T-cell (primary cell): ENCODE measurements at places on chromosomes 7 and 10.
A peak's percentile ranks its signal among the peaks of the same experiment; 100 is the strongest.

GRCh38 chr7:17069146-17069545, 187.4 kb upstream of the AGR3 start:
- DNase-seq, result no peak

GRCh38 chr7:40800771-40801170, 666.0 kb downstream of the SUGCT start:
- no peak for DNase-seq

GRCh38 chr10:102511583-102512274, 8.0 kb downstream of the SUFU start:
- DNase-seq, result no peak

- peak; percentile 61 for DNase-seq
Measured at GRCh38 chr7:100585511-100586265, at the start of gene LRCH4. Gene LRCH4, minus strand, starts transcription at chr7:100586129. Its CDS starts 29 bp downstream, at chr7:100586100.

DNA sequence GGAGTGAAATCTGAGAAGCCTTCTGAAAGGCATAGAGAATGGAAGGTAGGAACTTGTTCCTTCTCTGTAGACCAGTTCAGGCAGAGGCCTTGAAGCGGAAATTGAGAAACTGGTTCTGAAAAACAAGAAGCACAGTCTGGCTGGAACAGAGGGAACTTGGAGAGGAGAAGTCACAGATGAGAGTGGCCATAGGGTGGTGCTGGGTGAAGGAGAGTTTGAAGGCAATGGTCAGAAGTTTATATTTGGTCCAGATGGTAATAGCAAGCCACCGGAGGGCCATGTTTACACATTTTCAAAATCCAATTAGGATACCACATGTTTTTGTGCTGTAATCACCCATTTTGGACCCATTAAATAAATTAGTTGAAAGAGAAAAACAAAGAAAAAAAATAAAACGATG, 692.5 kb downstream of the INHBA start:
- no peak for DNase-seq

- DNase-seq, result no peak
Measured at GRCh38 chr7:16091701-16092310, 329.5 kb downstream of the CRPPA start.

GRCh38 chr7:19670806-19671205, 38.0 kb downstream of the POLR1F start:
- no peak for DNase-seq

GRCh38 chr7:157650801-157651200, 314.0 kb downstream of the DNAJB6 start:
- no peak for DNase-seq

- no peak for DNase-seq
Measured at GRCh38 chr10:35184527-35185171, 58.0 kb downstream of the CREM start.

GRCh38 chr7:91082852-91083495, 181.3 kb upstream of the FZD1 start:
- no peak for DNase-seq

GRCh38 chr10:78549140-78549935, 515.7 kb downstream of the RPS24 start:
- DNase-seq, result no peak

DNA sequence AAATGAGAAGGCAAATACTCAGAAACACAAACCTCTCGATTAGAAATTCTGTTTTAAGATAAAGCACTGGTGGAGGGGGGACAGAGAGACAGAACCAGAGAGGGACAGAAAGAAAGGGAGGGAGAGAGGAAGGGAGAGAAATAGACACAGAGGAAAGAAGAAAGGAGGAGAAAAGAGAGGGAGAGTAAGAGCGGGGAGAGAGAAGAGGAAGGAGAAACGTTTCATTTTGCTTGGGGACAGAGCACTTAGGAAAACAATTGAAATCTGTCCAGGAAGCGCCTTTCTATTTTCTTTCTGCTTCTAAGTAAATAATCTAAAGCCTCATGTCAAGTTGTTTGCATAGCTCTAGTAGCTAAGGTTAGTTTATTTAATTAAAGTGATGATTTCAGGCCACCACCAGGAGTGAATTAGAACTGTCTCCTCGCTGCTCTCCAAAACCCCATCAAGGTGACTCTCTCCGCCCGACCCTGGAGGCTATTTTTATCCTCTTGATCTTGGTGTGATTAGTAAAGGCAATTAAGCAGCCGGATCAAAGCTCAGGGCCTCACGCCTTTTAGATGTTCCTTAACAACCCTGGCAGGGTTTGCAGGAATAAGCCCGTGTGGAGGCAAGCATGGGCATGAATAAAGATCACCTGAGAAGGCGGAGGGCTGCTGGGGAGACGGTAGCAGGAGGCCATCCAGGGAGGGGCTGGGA, 73.4 kb upstream of the INSIG1 start:
- no peak for DNase-seq

DNA sequence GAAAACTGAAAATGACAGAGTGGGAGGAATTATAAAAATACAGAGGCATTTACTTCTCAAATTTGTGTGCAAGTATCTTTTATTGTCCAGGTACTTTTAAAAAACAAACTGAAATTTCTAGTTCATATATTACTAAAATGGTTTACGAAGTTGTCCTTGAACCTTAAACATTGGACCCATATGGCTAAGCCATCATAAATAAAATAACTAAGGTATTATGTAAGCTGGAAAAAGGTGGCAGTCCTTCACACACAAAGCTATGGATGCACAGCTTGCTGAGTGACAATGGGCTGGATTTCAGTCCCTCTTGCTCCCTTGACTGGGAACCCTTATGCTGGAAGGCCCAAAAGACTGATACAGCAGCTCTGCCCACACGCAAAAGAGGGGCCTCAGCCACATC, 66.1 kb downstream of the COBL start:
- no peak for DNase-seq

DNA sequence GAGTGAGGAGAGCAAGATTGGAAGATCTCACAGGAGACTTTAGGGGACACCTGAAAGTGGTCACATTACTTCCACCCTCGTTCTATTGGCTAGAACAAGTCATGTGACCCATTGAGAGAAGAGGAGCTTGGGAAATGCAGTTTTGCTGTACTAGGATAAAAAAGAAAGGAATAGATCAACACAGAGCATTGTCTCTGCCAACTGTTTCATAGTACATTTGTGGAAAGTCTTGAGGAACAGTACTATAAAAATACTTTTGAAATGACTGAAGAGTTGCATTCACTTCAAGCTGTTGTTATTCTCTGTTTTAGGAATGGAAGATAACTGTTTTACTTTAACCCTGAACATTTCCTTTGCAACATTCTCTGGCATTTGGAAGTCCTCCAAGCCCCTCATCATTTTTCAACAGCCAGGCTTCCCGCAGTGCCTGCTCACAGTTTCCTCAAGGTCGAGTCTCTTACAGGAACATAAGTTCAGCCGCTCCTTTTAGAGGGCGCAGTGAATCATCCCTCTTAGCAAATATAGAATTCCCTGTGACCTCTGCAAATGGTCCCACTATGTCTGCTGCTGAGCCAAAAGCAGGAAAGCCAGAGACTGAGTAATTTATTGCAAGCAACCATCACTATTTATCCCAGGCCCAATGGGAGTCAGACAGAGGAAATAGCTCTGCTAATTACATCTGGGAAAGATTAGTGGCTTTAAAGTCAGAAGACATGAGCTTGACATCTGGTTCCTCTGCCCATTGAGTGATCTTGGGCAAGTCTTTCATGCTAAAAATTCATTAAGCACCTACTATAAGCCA, 40.7 kb downstream of the MRPL32 start:
- DNase-seq, result no peak

GRCh38 chr10:38070501-38070900, 23.6 kb upstream of the ZNF37A start:
- DNase-seq, result no peak

DNA sequence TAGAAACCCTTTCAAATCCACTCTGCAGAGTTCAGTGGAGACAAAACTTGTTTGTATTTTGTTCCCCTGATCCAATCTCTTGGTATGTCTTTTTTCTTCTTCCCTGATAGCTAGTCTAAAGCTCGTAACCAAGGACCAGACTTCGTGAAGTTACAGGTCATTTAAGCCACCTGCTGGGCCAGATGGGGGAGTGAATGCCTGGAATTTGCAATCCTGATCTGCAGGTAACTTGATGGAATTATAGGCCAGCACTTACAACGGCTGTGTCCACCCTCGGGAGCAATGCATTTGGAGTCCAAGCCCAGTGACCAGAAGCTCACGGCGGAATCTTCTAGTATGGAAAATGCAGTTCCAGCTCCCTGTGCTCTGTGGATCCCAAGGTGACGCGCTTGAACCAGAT, 566.9 kb downstream of the TCERG1L start:
- DNase-seq, result no peak

DNA sequence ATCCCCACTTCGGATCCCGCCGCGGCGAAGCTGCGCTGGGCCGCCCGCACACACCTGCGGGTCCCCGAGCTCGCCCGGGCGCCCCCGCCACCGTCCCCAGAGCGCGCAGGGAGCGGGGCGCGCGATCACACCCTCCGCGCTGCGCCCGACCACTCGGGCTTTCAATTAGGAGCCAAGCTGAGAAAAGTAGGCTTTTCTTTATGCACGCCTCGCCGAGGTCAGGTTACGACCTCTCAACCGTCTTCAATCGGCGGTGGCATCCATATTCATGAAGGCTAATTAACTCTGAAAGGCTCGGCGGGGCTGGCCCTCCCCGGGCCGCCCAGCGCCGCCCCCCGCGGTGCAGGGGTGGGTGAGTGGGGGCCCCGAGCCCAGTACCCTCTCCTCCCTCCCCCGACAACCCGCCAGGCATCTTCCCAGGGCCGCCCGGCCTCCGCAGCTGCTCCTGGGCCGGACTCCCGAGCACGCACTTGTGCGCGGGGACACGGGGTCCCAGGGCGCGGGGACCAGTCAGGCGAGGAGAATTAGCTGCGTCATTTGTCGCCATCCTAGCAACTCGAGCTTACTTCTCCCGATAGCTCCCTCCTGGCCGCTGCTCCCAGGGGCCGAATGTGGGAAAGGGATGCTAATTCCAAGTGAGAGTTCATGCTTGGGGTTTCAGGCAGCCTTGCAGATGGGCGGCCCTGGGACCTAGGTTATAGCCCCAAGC, 155.5 kb upstream of the LYZL2 start:
- DNase-seq, result no peak

- no peak for DNase-seq
Measured at GRCh38 chr7:56256108-56256507, 139.9 kb upstream of the NUPR2 start.
